Stimulated activated naive CD4-positive, alpha-beta T cell (primary cell): ENCODE measurements at places on chromosomes 7 and 10.

DNA sequence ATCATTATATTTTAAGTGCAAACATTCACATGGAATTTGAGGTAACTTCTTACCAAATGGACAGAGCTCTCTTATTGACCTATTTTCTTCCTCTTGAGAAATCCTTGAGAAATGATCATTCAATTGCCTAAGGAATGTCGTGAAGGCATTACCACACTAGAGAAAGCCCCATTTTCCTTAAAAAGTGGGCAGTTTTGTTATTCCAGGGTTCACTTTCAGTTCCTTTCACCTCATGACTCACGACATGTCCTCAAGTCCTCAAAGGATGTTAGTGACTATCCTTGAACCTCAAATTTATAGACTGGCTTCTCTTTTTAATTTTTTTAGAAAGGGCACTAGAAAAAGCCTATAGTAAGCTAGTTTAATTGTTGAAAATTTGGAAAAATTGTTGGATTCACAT, 40.4 kb upstream of the SMIM30 start:
- DNase-seq, result no peak

- DNase-seq, result no peak
Observed at GRCh38 chr7:98283127-98283886, 1.8 kb downstream of the BRI3 start.

DNA sequence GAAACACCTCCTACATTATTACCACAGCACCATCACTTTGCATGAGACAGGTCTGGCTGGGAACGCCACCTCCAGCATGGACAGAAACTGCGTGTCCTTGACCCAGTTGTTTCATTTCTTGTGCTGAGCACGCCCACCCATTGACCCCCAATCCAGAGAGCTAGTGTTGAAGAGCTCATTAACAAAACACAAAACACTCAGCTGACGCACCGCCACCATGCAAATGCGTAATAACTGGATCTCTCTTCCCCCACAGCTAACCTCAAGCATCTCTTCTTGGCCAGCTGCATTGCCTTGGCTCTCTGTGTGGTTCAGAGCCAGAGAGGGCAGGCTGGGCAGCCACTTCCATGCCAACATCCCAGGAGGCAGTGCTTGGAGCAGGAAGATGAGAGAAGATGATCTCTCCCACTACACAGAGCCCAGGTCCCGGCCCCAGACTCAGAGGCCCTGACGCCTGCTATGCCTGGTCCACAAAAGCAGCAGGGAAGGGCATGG, 173.5 kb downstream of the PLXNA4 start:
- DNase-seq, result no peak

GRCh38 chr10:116331815-116332214, 7.6 kb downstream of the CCDC172 start:
- DNase-seq, result no peak

DNA sequence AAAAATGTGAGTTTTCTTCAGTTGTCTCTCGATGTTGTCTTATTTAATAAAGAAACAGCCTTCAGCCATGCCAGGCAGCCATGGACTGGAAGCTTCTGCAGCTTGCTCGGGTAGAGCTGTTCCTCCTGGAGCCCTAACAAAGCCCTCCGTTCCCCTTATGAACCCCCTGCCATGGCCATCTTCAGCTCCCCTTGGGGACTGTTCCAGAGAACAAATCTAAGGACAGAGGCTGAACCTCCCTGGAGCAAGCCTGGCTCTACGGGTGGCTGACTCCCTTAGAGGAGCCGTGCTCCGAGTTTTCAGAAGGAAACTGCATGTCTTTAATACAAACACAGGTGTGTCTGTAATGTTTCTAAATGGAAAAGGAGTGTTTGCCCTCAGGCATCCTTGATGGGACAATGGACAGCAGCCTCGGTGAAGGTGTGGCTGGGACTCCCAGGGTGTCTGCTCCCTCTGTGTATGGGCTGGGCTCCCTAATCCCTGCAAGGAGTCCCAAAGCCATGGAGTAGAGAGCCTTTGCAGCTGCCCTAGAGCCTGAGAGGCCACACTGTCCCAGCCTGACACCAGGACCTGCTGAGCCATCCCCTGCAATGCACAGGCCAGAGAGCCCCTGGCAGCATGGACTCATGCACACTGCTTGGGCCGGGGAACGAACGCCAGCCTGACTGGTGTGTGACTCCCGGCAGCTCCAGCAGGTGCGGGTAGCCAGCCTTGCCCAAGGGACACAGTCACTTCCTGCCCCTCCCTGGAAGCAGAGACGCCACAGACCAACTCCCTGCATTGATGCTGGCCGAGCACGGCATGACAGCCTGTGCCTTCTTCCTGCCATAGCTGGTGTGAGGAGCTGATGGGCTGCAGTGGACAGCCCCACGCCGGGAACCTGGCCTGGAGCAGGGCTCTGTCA, 381.8 kb downstream of the TCERG1L start:
- no peak for DNase-seq

GRCh38 chr7:36895192-36895591, 170.9 kb upstream of the AOAH start:
- no peak for DNase-seq

GRCh38 chr10:54607983-54608382, 193.0 kb downstream of the PCDH15 start:
- no peak for DNase-seq

GRCh38 chr10:11689945-11690736, 52.0 kb upstream of the ECHDC3 start:
- peak; percentile 21 for DNase-seq

DNA sequence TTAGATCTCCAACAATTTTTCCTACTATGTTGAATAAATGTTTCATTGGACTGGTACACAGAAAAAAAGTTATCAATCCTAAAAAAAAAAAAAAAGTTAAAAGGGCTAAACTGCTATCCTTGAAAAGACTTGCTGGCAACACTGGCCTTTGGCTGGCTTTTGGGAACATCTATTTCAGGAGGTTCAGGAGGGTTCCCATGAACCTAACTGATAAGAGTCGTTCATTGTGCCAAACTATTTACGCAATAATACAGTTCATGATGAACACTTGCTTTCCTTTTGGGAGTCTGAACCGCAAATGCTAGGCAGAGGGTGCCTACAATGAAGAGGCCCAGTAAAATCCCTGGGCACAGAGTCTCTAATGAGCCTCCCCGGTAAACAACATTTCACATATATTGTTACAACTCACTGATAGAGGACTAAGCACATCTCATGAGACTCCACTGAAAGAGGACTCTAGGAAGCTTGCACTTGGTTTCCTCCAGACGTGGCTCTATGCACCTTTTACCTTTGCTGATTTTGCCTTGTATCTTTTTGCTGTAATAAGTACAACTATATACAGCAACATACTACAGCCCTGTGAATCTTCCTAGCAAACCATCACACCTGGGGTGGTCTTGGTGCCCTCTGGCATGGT, 45.0 kb downstream of the ZFAND4 start:
- DNase-seq, result no peak

DNA sequence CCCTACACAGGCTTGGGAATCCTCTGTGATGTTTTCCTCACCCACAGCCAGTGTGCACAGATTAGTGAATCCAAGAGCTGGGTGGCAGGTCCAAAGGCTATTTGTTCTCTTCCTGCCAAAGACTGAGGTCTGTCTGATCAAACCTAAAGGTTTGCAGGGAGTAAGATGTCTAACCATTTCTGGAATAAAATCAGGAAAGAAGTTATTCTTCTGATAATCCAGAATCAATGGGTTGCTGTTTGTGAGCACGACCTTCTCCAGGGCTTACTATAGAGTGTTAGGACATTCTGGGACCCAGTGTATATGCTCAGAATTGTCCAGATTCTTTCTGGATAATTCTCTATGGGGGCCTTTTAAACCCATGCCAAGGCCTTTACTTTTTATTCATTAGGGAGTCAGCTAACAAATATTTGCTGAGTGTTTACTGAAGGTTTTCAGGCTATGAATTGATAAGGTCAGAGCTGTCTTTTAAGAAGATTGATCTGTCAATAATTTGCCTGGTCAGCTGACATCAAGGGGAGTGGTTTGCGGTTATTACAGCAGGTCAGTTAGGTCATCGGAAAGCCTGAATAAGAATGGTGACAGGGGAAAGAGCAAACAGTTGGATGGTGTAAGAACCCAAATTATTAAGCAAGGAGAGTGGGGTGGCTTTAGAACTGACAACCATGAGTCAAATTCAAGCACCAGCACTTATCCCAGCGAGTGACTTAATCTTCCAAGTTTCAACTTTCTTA, 7.5 kb upstream of the TECTB start:
- DNase-seq, result no peak

DNA sequence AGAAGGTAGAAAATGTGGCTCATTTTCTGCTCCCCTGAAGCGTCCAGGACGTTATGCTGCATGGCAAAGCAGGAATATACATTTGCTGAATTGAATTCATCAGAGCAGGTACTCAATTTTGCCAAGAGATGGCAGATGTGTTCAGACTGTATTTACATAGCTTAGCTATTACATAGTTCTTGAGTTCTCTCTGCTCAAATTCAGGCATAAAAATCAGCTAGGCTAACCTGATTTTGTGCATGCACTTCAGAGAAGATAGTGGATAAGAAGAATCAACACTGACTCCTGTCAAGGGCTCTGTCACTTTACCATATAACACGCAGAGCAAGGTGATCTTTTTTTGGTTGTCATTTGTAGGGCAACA, 209.2 kb upstream of the FAM3C start:
- no peak for DNase-seq

DNA sequence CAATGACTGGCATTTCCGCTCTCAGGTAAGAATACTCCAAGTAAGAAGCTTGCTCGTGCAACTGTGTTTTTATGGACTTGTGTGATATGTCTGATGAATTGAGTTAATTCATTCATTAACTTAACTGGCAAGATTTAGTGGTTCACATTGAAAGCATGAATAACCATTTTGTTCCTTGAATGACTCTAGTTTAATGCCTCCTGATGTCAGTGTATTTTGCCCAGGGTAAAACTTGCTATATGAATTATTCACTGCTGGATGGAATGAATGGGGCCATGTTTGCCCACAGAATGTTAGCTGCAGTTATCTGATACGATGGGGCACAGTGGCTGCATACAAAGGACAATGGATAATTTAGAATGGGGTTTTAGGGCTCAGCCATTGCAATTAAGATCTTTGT, 124.1 kb downstream of the ZNF365 start:
- DNase-seq, result no peak

DNA sequence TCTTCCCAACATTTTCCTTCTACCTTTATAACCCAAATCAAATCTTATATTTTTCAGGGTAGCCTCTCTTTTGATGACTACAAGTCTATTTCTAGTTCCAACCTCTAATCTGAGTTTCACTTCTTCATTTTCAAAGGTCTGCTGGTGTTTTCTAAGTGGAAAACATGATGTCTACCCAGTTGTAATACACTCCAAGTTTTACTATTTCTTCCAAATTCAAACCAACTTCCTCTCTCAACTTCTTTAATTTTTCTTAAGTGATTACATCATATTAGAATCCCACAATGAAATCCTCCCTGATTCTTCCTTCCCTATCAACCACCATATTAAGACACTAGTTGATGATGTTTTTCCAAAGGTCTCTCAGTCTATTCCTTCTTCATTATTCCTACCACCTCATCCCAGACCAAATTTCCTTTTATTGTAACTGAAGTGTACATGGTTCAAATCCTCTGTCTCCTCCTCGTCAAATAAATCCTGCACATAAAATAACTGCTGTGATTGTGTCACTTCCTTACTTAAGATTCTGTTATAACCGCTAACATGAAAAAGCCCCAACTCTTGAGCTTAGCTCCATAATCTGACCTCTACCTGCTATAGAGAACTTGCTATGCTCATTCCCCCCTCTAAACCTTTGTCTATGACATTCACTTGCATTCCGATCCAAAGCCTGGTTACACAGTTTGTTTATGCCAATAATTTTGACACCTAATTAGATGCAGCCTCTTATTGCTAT, 12.7 kb downstream of the TAS2R38 start:
- no peak for DNase-seq

GRCh38 chr7:132118641-132119040, 457.6 kb downstream of the PLXNA4 start:
- no peak for DNase-seq

DNA sequence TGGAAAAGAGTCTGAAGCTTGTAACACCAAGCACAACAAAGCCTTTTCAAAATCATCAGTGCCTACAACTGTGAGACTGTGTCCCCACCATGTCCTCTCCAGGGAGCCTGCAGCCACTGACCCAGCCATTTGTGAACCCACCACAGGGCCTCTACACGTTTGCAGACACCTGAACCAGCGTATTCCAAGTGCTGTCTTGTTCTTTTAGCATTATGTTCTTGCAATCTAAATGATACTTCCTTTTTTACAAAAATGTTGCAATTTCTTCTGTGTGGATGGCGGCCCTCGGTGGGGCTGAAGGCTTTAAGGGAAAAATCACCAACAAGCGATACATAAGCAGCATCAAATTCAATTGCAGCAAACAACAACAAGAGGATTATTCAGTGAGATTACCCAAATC, 403.2 kb upstream of the MGMT start:
- no peak for DNase-seq

DNA sequence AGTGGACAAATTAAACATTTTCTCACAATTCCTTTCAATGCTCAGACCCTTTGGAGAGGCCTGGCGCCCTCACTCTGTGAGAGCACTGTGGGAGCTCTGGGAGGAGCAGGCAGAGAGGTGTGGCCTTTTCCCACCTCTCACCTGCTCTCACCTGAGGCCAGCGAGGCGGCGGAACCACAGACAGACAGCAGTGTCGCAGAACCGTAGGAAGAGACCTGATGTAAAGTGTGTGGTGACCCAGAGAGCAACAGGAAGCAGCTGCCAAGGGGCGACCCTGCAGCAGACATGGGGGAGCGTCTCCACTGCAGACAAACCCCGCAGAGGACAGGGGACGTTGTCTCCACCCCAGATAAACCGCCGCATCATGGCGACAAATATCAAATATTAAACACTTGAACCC, 15.6 kb upstream of the PARP12 start:
- DNase-seq, result no peak

GRCh38 chr7:129801882-129802281, 150.9 kb downstream of the UBE2H start:
- DNase-seq, result no peak

DNA sequence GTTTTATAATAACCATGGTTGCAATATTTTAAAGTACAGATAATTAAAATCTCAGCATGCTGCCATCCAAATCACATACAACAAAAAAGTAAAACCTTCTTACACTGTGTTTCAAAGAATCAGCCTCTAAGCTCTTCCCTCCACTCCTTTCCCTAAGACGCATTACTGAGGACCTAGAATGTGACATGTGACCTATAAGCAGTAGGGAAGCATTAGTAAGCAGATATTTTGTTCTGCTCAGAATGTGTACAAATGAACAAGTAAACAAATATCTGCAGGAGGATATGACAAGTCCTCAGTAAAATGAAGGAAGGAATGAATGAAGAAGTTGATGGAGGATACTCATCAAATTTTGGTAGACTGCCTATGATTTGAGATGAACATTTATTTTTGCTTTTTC, 49.1 kb downstream of the RAB11FIP2 start:
- no peak for DNase-seq
